ENCODE measurements at places on chromosomes 12 and 14.

DNA sequence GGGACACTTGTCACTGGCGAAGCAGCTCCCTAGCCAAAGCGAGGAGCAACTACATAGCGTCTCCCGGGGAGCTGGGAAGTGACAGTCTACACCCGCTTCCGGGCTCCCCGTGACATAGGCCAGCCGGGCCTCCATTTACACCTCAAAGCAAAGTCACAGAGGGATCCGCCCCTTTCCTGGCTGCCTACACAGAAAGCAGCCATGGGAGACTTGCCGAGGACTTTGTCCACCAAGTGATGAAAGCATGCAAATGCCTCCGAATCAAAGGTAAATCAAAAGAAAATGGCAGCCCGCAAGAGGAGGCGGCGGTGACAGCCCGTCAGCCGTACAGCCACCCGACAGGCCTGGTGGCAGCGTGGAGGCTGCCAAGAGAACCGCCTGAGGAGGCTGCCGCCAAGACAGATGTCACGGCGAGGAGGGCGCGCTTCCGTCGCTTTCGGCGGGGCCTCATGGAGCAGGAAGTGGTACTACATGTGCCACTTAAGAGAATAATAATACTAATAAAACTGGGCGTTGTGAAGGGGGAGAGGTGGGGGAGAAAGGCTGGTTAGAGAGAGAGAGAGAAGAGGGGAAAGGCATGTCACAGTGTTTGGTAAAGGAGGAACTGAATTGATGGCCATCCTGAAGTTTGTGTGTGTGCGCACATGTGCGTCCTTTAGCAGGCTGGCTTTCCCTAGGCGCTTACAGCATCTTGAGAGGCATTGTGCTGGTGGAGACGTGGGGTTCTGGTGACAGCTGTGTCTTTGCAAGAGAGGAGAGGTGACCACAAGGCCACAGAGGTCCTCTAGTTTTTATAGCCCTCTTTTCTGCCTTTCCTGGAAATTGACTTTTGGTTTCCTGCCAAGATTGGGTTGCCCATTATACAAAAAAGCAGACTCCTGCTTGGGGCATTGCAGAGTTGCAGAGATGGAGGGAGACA lies 661.7 kb downstream of the VRK1 start:
- peak; percentile 60 for DNase-seq

- no peak for DNase-seq
Measured at GRCh38 chr12:108840605-108841332, 16.6 kb downstream of the SSH1 start.

- peak; percentile 38 for DNase-seq
Measured at GRCh38 chr14:68510201-68511128, 282.4 kb downstream of the ZFP36L1 start.

- no peak for DNase-seq
Measured at GRCh38 chr12:131151558-131152345, 198.0 kb downstream of the ADGRD1 start.

DNA sequence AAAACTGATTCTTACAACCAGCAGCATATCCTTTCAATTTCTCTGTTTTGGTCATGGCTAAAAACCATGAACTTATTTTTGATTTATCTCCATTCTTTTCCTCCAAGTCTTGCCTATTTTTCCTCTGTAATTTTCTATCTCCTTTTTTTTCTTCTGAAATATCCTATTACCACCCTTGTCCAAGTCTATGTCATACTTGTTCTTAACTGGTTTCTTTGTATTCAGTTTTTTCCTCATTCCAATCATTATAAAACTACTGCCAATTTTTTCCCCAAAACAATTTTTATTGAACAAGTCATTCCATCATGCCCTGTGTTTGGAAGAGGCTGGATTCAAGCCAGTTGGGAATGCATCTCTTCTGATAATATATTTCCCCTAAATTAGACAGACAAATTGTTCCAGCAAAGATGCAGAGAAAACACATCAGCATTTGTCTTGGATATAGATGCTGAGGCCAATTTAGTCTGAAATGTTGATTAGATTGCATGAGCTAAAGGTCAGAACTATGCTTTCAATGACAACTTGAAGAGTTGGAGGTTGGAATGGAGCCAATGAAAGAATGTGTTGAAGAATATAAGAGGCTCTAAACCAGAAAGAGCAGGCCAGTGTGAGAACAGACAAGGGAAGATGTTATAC lies 30.7 kb downstream of the OTOGL start:
- no peak for DNase-seq

DNA sequence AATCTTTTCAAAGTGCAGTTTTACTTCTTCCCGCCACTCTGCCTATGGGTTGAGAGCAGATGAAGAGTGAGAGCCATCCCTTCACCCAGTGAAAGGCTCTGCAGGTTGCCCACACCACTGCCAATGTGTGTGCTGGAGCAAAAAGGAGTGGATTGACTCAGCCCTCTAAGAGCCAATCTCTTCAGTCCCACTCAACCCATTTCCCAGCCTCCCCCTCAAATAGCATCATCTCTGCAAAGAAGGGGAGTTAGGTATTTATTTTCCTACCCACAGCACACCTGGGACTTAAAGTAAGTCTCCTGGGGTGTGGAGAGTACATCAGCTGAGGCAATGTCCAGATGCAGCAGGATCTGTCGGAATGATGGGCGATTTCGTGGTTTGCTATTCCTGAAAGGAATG lies 15.3 kb downstream of the MAP3K12 start:
- no peak for DNase-seq

DNA sequence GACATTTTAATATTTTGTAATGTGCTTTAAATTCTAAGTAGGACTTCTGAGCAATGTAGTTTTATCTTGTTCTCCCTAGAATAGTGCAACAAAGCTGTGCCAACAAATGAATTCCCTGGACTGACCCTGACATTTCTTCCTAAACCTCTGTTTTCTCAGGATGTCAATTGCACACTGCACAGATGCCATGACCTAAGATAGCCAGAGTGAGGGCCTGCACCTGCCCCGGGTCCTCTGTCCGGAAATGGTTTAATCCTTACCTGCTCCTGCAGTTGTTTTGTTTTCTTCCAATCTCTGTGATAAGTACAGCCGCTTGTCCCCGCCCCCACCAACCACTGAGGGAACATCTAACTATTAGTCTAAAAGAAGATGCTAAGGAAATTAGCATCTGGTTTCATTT lies 831.5 kb downstream of the GALC start:
- no peak for DNase-seq

DNA sequence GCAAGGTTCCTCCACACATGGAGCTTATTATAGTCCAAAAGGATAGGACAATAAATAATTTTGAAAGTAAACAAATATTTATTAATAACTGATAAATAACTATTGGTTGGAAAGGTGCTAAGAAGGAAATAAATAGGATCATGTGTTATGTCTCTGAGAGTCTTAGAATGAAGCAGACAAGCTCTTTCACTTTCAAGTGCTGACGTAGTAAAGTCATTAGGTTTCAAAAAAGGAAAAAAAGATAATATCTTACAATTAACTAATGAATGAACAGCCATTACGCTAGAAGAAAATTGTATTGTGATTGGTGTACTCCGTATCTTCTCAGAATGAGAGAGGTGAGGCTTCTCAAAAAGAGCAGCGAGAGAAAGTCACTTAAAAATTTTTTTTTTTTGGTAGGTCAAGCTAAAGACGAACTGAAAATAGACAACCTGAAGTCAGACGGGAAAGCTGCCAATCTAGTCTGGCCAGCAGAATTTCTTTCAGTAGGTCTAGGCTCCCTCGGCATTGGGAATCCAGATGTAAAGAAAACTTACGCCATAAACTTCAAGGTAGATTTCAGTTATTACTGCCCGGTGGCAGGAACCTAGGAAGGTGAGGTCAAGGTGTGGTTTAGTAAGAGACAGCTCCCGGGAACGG lies 583 bp upstream of the LEMD3 start:
- DNase-seq = no peak

- DNase-seq = no peak
Measured at GRCh38 chr12:31521964-31522363, 69.0 kb downstream of the DENND5B start.

DNA sequence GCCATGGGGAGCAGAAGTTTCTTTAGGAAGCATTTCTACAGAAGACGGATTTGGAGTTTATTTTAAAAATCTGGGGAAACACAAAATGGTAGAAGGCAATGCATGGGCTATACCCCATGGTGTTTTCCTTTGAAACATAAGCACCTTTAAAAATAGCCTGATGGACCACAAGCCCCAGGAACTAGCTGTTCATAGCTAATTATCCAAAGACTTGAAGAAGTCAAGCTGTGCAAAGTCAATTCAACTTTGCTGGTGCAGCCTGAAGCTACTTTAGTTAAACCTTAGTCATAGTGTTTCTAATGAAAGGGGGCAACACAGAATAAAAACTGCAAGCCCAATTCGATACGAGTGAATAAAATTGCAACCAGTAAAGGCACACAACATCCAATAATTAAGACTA lies 732.5 kb downstream of the GALC start:
- DNase-seq = no peak

GRCh38 chr12:24815114-24815423 lies 133.8 kb downstream of the BCAT1 start:
- DNase-seq = no peak

GRCh38 chr12:32181498-32182175 lies 75.0 kb downstream of the BICD1 start:
- no peak for DNase-seq

- DNase-seq = no peak
Measured at GRCh38 chr12:109930028-109930800, 30.1 kb downstream of the TCHP start.

GRCh38 chr12:53944907-53945847 lies 6.5 kb downstream of the HOXC13 start:
- DNase-seq = no peak

DNA sequence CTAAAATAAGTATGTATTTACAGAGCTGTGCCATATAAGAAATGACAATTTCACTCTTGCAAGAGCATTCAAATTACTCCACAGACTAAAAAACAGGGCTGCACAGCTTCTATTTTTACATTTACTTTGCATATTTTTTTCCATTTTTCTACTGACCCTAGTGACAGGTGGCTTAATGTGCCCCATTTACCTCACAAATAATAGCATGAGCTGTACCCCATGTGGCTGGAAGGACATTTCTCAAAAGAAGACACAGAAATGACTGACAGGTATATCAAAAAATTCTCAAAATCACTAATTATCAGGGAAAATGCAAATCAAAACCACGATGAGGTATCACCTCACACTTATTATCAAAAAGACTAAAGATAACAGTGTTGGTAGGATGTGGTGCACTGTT lies 1128.6 kb downstream of the SLC16A7 start:
- no peak for DNase-seq

DNA sequence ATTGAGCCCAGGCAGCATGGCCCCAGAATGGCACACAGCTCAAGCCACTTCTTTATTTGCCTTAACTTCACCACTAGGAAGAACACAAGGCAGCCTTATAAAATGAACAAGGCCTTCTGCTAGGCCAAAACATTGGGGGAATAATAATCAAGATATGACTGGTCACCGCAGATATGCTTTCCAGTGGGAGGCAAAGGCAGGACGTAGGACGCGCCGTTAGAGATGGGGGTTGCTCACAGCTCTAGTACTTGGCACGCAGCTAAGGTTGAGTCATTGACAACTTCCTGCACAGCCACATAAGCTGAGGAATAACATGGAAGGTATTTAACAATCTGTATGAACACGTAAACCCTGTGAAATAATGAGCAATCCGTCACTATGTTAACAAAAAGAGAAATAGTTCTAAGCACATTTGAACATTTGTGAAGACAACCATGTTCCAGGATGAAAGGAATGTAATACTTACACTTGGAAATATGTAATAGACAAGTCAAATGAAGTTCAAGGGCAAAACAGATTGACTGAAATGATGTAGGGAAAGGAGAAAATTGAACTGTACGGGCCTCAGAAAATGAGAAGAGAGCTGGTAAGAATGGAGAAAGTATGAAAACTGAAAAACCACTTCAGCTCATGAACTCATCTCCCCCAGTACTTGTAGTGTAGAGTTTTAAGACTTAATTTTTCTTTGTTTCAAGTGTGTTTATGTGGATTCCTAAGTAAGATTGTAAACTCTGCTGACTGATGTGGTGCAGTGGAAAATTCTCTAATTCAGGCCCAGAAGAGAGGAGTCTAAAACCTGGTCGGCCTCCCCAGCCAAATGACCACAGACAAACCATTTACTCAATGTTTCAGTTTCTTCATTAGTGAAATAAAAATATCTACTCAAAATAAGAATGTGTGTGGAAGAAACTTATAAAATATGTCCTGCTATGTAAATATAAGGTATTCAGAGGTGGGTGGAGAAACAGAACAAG lies 59.3 kb upstream of the CCDC91 start:
- DNase-seq = peak; percentile 31

DNA sequence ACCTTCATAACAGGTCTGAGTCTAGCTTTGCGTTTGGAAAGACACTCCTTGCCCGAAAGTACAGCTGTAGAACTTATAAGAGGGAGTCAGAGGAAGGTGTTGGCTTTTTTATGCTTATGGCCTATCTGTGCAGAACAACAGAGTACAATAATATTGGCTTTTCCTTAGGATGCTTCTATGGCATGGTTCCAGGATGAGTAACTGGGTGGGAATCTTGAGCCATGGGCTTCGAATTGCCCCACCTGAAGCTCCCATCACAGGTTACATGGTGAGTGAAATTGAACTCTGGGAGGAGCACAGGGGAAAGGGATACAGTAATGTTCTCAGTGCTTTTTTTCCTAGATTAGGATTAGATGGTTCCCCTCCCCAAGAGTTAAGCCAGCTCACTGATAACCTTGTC lies 13.0 kb downstream of the PARP2 start:
- no peak for DNase-seq

- DNase-seq = peak; percentile 7
Measured at GRCh38 chr14:104323551-104324175, 185.3 kb downstream of the KIF26A start.

- no peak for DNase-seq
Measured at GRCh38 chr12:9796971-9797370, 30.3 kb upstream of the KLRF1 start.

GRCh38 chr14:93073910-93074769 lies 41.6 kb downstream of the ITPK1 start:
- no peak for DNase-seq

- DNase-seq = no peak
Measured at GRCh38 chr14:95365401-95365800, 45.7 kb upstream of the CLMN start.

GRCh38 chr12:44848703-44849085 lies 27.4 kb downstream of the NELL2 start:
- DNase-seq = no peak

DNA sequence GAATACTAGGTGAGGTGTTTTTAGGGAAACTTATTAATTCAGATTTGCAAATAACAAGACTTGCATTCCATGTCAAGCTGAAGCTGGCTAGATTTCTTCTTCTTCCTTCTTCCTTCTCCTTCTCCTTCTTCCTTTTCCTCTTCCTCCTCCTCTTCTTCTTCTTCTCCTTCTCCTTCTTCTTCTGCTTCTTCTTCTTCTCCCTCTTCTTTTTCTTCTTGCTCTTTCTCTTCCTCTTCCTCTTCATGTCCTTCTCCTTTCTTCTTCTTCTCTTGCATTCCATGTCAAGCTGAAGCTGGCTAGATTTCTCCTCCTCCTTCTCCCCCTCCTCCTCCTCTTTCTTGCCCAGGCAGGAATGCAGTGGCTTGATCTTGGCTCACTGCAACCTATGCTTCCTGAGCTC lies 297.8 kb downstream of the PRKD1 start:
- DNase-seq = no peak
